ENCODE measurements at places on chromosomes 5 and 9. TPM values are rescaled to one million over a fixed set of nuclear protein-coding genes. Genes with fewer than 3 reads are reported as not detected.

GRCh38 chr5:159655757-159656409 lies 260.4 kb upstream of the ADRA1B start:
- DNase-seq: no peak
- H3K4me1 ChIP-seq: no peaks in the 10 kb centered on the region
- no peak overlapping the region for H3K27ac ChIP-seq
- no peak overlapping the region for H3K4me3 ChIP-seq
- no peaks in the 10 kb centered on the region for H3K27me3 ChIP-seq

DNA sequence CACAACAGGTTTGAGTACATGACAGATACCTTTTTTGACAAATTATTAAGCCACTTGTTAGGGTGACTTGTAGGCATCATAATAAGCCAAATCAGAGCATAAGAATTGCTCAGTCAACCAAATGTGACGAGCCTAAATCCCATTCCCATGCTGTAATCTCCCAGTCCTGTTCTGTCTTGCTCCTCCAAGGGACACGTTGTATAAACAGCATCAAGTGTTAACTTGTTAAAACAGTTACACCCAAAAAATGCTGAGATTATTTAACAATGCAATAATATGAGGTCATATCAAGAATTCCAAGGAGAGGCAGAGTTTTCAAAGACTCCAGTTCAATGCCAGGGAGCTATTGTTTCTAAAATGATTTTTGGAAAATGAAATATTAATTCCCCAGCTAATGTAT lies 76.2 kb downstream of the SH3TC2 start:
- H3K27me3 ChIP-seq: no peaks in the 10 kb centered on the region
- no peak for DNase-seq
- H3K4me1 ChIP-seq: no peaks in the 10 kb centered on the region
- no peak overlapping the region for H3K27ac ChIP-seq
- H3K4me3 ChIP-seq: no peak overlapping the region
- no peaks in the 10 kb centered on the region for H3K36me3 ChIP-seq

- no peaks in the 10 kb centered on the region for H3K36me3 ChIP-seq
- no peak overlapping the region for H3K27ac ChIP-seq
- no peaks in the 10 kb centered on the region for H3K27me3 ChIP-seq
These were observed 1052.0 kb downstream of the TAF11L14 start for GRCh38 chr5:18686253-18686652.

- DNase-seq: peak; percentile 63
- H3K4me1 ChIP-seq: no peaks in the 10 kb centered on the region
- H3K27me3 ChIP-seq: no peaks in the 10 kb centered on the region
- H3K36me3 ChIP-seq: peaks cover 89% of the 10 kb centered on the region
- H3K4me3 ChIP-seq: no peak overlapping the region
These were observed 108.2 kb downstream of the UBE2R2 start for GRCh38 chr9:33924978-33925797.

DNA sequence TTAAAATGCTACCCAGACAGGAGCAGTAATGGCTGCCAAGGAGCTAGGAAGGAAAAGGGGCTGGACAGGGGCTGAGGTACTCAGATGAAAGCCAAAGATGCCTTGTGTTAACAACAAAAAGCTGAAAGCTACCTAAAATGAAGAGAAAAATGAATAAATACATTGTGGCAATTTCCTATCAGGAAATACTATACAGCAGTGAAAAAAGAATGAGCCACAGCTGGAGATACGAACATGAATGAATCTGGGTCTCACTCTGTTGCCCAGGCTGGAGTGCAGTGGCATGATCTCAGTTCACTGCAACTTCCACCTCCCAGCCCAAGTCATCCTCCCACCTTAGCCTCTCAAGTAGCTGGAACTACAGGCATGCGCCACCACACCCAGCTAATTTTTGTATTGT lies 6.3 kb downstream of the TNIP1 start:
- no peaks in the 10 kb centered on the region for H3K27me3 ChIP-seq
- no peak overlapping the region for H3K4me3 ChIP-seq
- H3K27ac ChIP-seq: no peak overlapping the region

DNA sequence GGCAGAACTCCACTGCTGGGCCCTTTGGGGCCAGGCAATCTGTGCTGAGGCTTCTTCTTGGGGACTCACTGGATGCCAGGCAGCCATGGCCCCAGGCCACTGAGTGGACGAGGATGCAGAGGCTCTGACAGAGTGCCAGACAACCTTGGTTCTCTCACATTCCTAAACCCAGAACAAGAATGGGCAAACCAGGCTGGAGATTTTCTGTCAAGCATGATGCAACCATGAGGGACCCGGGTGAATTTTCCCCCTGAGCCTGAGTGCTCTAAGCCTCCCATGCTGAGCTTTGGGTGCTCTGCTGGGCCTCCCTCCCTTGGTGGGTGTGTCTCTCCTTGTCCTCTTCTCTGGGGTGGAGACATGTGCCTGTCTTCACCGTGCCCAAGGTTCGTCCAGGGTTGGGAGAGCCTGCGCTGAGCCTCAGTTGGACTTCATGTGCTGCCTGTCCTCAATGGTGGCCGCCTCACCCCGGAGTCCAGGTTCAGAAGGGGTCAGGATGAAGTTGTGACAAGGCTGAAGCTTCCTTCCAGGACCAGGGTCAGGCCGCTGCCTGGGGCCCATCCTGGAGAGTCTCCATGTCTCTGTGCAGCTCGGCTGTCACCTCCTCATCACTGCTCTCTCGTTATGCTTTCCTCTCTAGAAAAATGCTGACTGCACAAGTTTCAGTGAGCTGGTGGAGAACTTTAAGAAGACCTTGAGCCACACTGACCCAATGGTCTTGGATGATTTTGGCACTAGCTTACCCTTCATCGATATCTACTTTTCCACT lies 24.1 kb downstream of the PITX1 start:
- H3K27me3 ChIP-seq: no peaks in the 10 kb centered on the region
- no peaks in the 10 kb centered on the region for H3K4me1 ChIP-seq
- no peak overlapping the region for H3K27ac ChIP-seq
- DNase-seq: no peak

- no peaks in the 10 kb centered on the region for H3K4me1 ChIP-seq
- no peak overlapping the region for H3K27ac ChIP-seq
- no peaks in the 10 kb centered on the region for H3K27me3 ChIP-seq
- no peak overlapping the region for H3K4me3 ChIP-seq
- H3K36me3 ChIP-seq: no peaks in the 10 kb centered on the region
These were observed 78.1 kb downstream of the DRD1 start for GRCh38 chr5:175365866-175366265.

DNA sequence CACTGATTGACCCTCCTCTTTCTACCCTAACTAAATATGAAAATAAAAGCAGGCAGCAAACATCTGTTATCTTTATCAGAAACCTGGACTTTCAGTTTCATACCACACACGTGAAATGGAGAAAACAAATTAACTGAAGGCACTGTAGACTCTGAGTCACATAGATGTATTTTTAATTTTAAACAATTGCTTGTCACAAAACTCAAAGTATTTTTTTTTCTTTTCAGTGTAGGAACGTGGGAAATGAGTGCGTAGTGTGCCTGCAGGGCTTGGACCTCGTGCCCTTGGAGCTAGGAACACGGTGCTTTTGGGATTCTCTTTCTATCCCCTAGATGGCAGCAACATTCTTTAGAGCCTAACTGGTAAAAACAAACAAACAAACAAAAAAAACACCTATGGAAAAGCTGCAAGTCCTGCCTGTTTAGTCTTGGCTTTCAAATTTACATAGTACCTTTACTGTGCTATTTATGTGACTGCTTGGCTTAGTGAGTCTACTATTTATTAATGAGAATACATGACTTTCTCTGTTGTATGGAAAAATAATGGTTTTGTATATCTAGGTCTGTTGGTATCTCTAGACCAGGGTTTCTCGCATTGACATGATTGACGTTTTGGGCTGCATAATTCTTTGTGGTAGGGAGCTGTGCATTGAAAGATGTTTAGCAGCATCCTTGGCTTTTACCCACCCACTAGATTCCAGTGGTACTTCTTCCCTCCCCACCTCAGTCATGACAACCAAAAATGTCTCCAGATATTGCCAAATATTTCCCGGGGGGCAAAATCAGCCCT lies 16.8 kb upstream of the ACTBL2 start:
- no peaks in the 10 kb centered on the region for H3K4me1 ChIP-seq
- no peak overlapping the region for H3K27ac ChIP-seq
- peak; percentile 56 for DNase-seq

GRCh38 chr5:25301836-25302235 lies 657.1 kb upstream of the CDH10 start:
- H3K36me3 ChIP-seq: no peaks in the 10 kb centered on the region
- H3K27me3 ChIP-seq: no peaks in the 10 kb centered on the region
- H3K4me1 ChIP-seq: no peaks in the 10 kb centered on the region
- no peak overlapping the region for H3K4me3 ChIP-seq

GRCh38 chr5:14656898-14657297 lies 7.6 kb upstream of the OTULIN start:
- H3K4me3 ChIP-seq: no peak overlapping the region
- no peaks in the 10 kb centered on the region for H3K36me3 ChIP-seq
- H3K27me3 ChIP-seq: no peaks in the 10 kb centered on the region
- H3K4me1 ChIP-seq: no peaks in the 10 kb centered on the region

DNA sequence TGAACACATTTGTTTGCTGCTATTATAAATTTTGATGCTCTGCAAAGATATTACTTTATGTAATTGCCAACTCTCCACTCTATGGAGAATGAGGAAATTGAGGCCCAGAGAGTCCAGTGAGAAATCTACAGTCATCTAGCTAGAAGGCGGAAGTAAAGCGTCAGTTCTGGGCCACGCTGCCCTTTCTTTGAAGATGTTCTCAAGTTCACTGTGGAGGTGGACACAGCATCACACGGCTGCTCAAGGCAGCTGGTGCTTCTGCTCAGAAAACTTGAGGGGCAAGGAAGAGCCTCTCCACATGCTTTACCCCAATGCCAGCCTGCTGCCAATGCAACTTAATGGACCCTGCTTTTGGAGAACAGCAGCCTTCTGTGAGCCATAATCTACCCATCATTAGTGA lies 96.3 kb downstream of the TTLL11 start:
- no peaks in the 10 kb centered on the region for H3K27me3 ChIP-seq
- H3K4me3 ChIP-seq: no peak overlapping the region
- H3K4me1 ChIP-seq: no peaks in the 10 kb centered on the region
- DNase-seq: no peak

DNA sequence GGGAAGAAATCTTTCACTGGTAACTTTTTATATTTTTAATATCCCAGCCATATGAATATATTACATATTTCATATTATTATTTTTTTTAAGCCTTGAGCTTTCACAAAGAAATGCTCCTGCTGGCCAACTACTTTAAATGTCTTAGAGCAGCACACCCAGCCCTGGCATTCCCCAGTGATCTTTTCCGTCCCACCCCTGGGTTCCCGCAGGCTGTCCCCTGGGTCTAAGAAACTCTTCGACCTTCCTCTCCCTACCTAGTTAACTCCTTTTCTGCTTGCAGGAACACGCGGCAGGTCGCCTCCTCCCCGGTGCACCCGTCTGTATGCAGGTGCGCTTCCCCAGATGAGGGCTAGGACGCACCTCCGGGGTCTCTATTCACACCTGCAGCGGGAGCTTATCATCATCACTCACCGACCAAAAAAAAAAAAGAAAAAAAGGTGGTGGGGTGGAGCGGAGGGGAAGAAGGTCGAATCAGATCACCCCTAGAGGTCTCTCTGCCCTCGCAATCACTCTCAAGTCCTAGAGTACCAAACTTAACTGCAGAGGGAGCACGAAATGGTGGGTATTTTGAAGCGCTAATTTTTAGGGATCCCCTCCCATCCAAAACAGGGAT lies 696 bp downstream of the ZFP62 start:
- no peaks in the 10 kb centered on the region for H3K36me3 ChIP-seq
- H3K4me1 ChIP-seq: no peaks in the 10 kb centered on the region
- no peaks in the 10 kb centered on the region for H3K27me3 ChIP-seq
- no peak for DNase-seq
- peak overlapping the region; percentile 99 for H3K27ac ChIP-seq

GRCh38 chr9:13485068-13485596 lies 205.6 kb upstream of the MPDZ start:
- no peak overlapping the region for H3K27ac ChIP-seq
- no peaks in the 10 kb centered on the region for H3K27me3 ChIP-seq
- H3K4me3 ChIP-seq: no peak overlapping the region
- no peaks in the 10 kb centered on the region for H3K36me3 ChIP-seq

DNA sequence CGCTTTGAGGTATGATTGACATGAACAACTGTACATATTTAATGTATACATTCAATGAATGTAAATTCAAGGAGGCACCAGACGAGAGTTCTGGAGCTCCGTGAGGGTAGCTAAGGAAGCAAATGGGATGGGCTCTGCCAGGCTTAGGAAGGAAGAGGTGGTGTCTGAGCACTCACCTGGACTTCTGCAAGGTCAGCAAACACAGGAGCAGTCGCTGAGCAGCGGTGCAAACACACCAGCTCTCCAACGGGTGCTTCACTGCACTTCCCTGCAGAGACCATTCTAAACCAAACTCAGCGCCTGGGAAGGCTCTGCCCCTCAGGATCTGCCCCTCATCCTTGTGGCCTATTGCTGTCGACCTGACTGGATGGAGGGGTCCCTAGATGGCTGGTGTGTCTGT lies 101.5 kb downstream of the COL23A1 start:
- no peak for DNase-seq
- no peak overlapping the region for H3K27ac ChIP-seq
- H3K4me1 ChIP-seq: no peaks in the 10 kb centered on the region
- no peak overlapping the region for H3K4me3 ChIP-seq
- H3K36me3 ChIP-seq: no peaks in the 10 kb centered on the region

- H3K4me3 ChIP-seq: no peak overlapping the region
- H3K27ac ChIP-seq: no peak overlapping the region
- H3K27me3 ChIP-seq: peaks cover 7% of the 10 kb centered on the region
- no peaks in the 10 kb centered on the region for H3K36me3 ChIP-seq
These were observed 261.5 kb downstream of the NSG2 start for GRCh38 chr5:174307031-174307408.

FBP2 gene
- polyA plus RNA-seq: 1.1 TPM

GRXCR2 gene
- polyA plus RNA-seq: not detected

GFRA3 gene
- 1.1 TPM for polyA plus RNA-seq

WDR38 gene
- not detected for polyA plus RNA-seq

PPP3R2 gene
- polyA plus RNA-seq: not detected

IL3 gene
- polyA plus RNA-seq: not detected

OR1Q1 gene
- polyA plus RNA-seq: not detected

FBN2 gene
- polyA plus RNA-seq: 16.9 TPM
